ENCODE measurements at places on chromosomes 1 and 21.

GRCh38 chr1:64895500-64895899 lies 70.8 kb downstream of the JAK1 start:
- DNase-seq = no peak

DNA sequence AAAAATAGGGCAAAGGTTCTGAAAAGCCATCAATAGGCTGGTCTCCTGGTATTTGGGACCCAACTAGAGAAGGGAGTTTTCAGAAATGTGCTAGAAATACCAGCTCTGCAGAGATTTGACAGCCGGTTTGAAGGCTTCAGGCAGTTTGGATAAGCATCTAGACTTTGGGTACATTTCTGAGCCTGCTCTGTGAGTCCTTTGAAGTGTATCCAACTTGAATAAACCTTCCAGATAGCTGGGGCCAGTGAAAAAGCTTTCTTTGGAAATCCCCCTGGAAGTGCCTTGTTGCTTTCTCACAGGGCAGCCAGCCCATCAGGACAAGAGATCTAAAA lies 6.4 kb upstream of the PEF1 start:
- DNase-seq = no peak

DNA sequence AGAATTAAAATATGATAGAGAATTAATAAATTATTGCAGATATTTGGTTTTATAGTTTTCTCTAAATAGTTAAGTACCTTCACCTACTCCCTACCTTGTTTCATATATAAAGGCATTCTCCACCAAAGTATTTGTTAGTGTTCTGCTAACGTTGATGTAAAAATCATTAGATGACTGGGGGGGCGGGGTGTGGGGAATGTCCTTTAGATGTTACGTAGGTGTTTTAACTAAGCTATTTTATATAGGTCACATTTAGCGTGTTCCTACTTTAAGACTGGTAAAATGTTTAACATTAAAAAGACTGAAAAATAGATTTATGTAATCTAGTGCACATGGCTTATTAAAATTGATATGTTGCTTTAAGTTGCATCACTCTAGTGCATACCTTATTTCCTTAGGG lies 48.6 kb downstream of the PTPRC start:
- no peak for DNase-seq

- DNase-seq = no peak
These were observed 502.9 kb upstream of the ZRANB2 start for GRCh38 chr1:71583756-71584155.

DNA sequence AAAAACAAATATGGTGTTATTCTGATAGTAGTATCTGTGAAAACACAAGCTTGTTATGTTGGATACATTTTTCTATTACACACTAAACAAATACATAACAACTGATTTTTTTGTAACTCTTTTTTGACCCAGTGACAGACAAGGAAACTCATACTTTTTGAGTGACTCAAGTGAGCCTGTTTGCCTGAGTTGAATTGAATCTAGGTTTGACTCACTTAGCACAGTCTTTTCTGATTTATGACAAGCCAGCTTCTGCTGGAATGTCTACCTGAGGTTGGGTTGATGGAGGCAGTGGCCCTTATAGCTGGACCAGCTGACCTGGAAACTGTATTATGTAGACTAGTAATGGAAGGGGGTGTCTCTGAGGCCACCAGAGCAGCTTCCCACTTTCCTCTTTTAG lies 4.2 kb upstream of the CLCA4 start:
- no peak for DNase-seq

DNA sequence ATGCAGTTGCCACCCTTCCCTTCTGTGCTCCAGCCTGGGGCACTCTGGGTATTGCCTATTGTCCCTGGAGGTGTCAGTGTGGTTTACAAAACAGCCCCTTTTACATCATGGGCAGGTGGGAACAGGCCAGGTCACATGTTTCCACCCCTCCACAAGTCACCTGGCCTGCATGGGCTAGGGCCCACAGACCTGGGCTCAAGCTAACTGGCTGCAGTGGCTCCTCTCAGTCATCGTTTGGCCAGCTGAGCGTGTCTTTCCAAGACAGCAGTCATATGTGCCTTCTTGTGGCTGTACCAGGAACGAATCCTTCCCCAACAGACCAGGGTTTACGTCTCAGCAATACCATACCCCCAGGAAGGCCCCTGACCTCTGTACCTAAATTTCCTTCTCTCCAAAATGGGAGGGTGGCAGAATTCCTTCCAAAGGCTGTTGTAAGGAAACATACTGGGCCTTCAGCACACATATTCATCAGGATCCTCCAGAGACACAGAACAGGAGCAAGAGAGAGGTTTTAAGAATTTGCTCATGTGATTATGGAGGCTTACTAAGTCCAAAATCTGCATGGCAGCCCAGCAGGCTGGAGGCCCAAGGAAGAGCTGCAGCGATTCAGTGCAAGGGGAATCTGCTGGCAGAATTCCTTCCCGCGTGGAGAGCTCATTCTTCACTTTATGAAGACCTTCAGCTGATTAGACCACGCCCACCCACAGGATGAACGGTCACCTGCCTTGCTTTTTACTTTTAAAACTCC lies 10.6 kb upstream of the TAS1R2 start:
- no peak for DNase-seq

- DNase-seq = no peak
These were observed 70.7 kb upstream of the DAB1 start for GRCh38 chr1:57494530-57495079.

Data from AG04449 (cell line).